ENCODE measurements at places on chromosomes 7 and 10. TPM values are rescaled to one million over a fixed set of nuclear protein-coding genes. Genes with fewer than 3 reads are reported as not detected.
A peak's percentile ranks its signal among the peaks of the same experiment; 100 is the strongest.

- H3K4me3 ChIP-seq: no peak overlapping the region
- no peak overlapping the region for H3K27ac ChIP-seq
- H3K27me3 ChIP-seq: no peaks in the 10 kb centered on the region
- DNase-seq: no peak
- no peaks in the 10 kb centered on the region for H3K4me1 ChIP-seq
- H3K36me3 ChIP-seq: no peaks in the 10 kb centered on the region
Observed at GRCh38 chr10:70744617-70745143, 40.5 kb downstream of the TBATA start.

- H3K27ac ChIP-seq: no peak overlapping the region
- no peaks in the 10 kb centered on the region for H3K4me1 ChIP-seq
- no peaks in the 10 kb centered on the region for H3K27me3 ChIP-seq
- no peak overlapping the region for H3K4me3 ChIP-seq
- H3K36me3 ChIP-seq: peaks cover 16% of the 10 kb centered on the region
Observed at GRCh38 chr7:158276414-158277218, 311.0 kb downstream of the PTPRN2 start.

Gene ZNF273
- 17.9 TPM for total RNA-seq

Gene TMEM178B
- 11.3 TPM for total RNA-seq

Gene SYNPO2L
- not detected for total RNA-seq

Gene ETV1
- total RNA-seq: 68.5 TPM

DNA sequence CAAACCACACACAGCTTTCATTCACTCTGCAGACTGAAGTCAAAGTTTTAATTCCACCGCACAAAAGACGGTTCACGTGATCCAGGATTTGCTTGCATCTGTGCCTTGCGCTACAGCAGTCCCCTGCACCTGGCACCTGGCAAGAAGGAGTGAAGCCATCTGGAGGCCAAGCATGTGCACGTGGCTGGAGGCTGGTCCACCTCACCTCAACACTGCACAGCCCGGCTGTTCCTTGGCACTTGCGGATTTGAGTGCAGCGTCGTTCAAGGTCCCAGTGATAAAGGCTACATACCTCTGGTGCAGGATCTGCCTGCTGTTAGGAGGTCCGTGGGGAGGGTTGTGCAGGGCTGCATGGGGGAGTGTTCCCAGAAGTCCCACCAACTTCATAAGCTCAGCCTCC lies 248.5 kb upstream of the GRB10 start:
- H3K27ac ChIP-seq: no peak overlapping the region
- H3K27me3 ChIP-seq: no peaks in the 10 kb centered on the region
- peaks cover 5% of the 10 kb centered on the region for H3K4me1 ChIP-seq

DNA sequence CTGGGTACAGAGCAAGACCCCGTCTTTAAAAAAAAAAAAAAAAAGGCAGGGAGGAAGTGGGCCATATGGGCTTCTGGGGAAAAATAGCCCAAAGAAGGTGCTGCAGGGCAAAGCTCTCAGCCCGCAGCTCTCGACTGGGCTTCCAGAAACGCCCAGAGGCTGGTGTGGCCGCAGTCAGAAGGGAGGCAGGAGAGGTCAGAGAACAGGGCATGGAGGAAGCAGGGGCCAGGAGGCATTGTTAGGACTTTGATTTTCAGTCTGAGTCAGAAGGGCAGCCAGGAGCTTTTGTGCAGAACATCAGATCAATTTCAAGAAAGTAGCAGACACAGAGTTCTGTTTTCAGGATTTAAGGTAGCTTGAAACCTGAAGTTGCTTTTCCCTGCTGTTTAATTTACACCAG lies 35.3 kb upstream of the CYTH3 start:
- no peak overlapping the region for H3K4me3 ChIP-seq
- H3K4me1 ChIP-seq: no peaks in the 10 kb centered on the region
- DNase-seq: peak; percentile 37
- H3K27me3 ChIP-seq: no peaks in the 10 kb centered on the region

DNA sequence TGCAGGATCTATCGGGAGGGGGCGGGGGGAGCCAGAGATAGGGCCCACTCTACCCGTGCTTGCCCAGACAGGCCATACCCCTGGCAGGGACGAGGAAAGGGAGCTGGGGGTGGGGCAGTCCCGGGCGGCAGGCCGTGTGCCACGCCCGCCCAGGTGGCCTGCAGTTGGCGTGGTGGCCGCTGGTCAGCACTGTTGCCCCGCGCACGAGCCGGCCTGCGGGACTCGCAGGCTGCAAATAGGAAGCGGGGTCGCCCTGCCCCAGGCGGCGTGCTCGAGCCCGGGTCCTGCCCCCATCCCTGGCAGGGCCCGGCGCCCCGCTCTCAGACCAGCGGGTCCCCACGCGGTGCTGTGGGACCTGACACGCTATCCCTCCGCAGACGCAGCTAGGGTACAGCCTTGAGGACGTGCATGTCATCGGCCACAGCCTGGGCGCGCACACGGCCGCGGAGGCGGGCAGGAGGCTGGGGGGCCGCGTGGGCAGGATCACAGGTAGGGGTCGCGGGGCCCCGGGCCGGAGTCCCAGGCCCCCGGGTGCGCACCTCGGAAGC lies 6.7 kb downstream of the PNLIPRP2 start:
- peak; percentile 83 for DNase-seq
- H3K36me3 ChIP-seq: no peaks in the 10 kb centered on the region
- no peaks in the 10 kb centered on the region for H3K27me3 ChIP-seq
- no peaks in the 10 kb centered on the region for H3K4me1 ChIP-seq
- H3K27ac ChIP-seq: no peak overlapping the region

Gene RAB11FIP2
- 15.0 TPM for total RNA-seq

Gene SPDYE2B
- total RNA-seq: not detected

DNA sequence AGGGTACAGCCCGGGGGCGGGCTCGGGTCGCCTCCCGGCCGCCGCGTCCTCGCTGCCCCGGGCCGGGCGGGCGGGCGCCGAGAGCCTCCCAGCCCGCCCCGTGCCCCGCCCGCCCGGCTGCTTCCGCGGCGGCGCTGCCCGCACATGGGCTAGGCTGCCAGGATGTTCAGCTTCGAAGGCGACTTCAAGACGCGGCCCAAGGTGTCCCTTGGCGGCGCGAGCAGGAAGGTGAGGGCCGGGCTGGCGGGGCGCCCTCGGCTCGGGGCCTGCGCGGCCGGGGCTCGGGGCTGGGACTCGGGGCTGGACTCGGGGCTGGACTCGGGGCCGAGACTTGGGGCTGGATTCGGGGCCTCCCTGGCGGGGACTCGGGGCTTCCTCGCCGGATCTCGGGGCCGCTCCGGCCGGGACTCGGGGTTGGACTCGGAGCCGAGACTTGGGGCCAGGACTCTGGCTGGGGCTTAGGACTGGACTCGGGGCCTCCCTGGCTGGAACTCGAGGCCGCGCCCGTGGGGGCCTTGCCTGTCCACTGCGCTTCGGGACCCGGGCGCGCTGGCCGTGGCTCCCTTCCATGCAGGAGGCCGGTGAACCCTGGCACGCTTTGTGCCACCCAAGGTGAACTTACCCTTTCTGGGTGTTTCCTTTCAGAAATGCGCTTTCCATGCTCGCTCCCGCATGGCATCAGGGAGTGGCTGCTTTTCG lies 534 bp downstream of the UBE3C start:
- H3K4me3 ChIP-seq: peak overlapping the region; percentile 89
- no peaks in the 10 kb centered on the region for H3K27me3 ChIP-seq
- H3K36me3 ChIP-seq: peaks cover 36% of the 10 kb centered on the region
- peaks cover 8% of the 10 kb centered on the region for H3K4me1 ChIP-seq
- H3K27ac ChIP-seq: no peak overlapping the region

GRCh38 chr7:116364469-116364868 lies 135.1 kb upstream of the CAV2 start:
- no peaks in the 10 kb centered on the region for H3K27me3 ChIP-seq
- H3K36me3 ChIP-seq: no peaks in the 10 kb centered on the region
- no peak for DNase-seq
- no peak overlapping the region for H3K27ac ChIP-seq
- H3K4me3 ChIP-seq: no peak overlapping the region

Data from H9 (cell line).